ENCODE measurements at places on chromosomes 11 and 22. TPM values are rescaled to one million over a fixed set of nuclear protein-coding genes. Genes with fewer than 3 reads are reported as not detected.

OR51S1 gene
- total RNA-seq = not detected

MDK gene
- total RNA-seq = 38.8 TPM

CSNK2A3 gene
- total RNA-seq = 1.8 TPM

SPA17 gene
- 2.3 TPM for total RNA-seq

BSCL2 gene
- total RNA-seq = 69.8 TPM

C11orf42 gene
- total RNA-seq = not detected

OR51V1 gene
- total RNA-seq = not detected

PANX3 gene
- total RNA-seq = not detected

RFPL3 gene
- total RNA-seq = not detected

ZP1 gene
- not detected for total RNA-seq

TSPAN32 gene
- total RNA-seq = 0.81 TPM

MYBPC3 gene
- total RNA-seq = not detected

CDHR5 gene
- total RNA-seq = 1.8 TPM

MRGPRF gene
- 263 TPM for total RNA-seq

DKK3 gene
- 105 TPM for total RNA-seq

CCND1 gene
- 7.7 TPM for total RNA-seq

TRIM49D1 gene
- not detected for total RNA-seq

GNG3 gene
- total RNA-seq = 1.4 TPM

SHANK3 gene
- total RNA-seq = 4.2 TPM

B3GAT1 gene
- not detected for total RNA-seq

GLYATL1 gene
- not detected for total RNA-seq

ESRRA gene
- total RNA-seq = 39.9 TPM

GGTLC2 gene
- not detected for total RNA-seq

CD3D gene
- 1.7 TPM for total RNA-seq

ASCL2 gene
- not detected for total RNA-seq

RTN4R gene
- total RNA-seq = 0.36 TPM

PATE2 gene
- total RNA-seq = not detected

NRXN2 gene
- total RNA-seq = 6.8 TPM

KCNQ1OT1 gene
- total RNA-seq = 1.4 TPM

BLID gene
- 1.9 TPM for total RNA-seq

CECR2 gene
- 1.5 TPM for total RNA-seq

SPDYC gene
- not detected for total RNA-seq

CDC45 gene
- total RNA-seq = not detected

MS4A2 gene
- 2.5 TPM for total RNA-seq

TTLL12 gene
- 14.5 TPM for total RNA-seq

STX5 gene
- total RNA-seq = 37.8 TPM

DERL3 gene
- total RNA-seq = 0.28 TPM

FAM83F gene
- total RNA-seq = under 0.01 TPM

SERPIND1 gene
- total RNA-seq = not detected

TSKU gene
- total RNA-seq = 20.3 TPM

STARD10 gene
- total RNA-seq = 60.1 TPM

DBX1 gene
- not detected for total RNA-seq

SMIM38 gene
- 5.4 TPM for total RNA-seq

GRIA4 gene
- 2.5 TPM for total RNA-seq

OR51B2 gene
- total RNA-seq = not detected

BACE1 gene
- 15.7 TPM for total RNA-seq

OR52R1 gene
- not detected for total RNA-seq

GTSE1 gene
- total RNA-seq = 0.27 TPM
